SK-MEL-5 (cell line): ENCODE measurements at places on chromosomes 2 and 18. TPM values are rescaled to one million over a fixed set of nuclear protein-coding genes. Genes with fewer than 3 reads are reported as not detected.

- no peak for DNase-seq
Measured at GRCh38 chr2:152054593-152054992, 44.3 kb downstream of the CACNB4 start.

GRCh38 chr2:197255543-197255942 is 55.0 kb downstream of the ANKRD44 start:
- DNase-seq: no peak

DNA sequence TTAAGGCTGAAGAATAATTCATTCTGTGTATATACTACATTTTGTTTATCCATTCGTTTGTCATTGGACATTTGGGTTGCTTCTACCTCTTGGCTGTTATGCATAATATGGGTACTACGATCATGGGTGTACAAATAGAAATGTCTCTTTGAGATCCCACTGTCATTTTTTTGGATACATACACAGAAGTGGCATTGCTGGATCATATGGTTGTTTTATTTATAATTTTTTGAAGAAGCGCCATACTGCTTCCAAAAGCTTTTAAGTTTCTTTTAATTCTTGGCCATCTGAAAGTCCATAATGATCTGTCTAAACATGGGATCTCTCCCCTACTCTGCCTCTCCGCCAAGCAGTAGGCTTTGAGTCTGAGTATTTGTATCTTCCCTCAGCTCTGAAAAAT is 18.6 kb downstream of the PPM1B start:
- DNase-seq: no peak

CFAP65 gene
- 0.16 and 0.24 TPM in 2 replicates for total RNA-seq

- no peak for DNase-seq
Measured at GRCh38 chr18:72768681-72769229, 99.0 kb downstream of the NETO1 start.

MC5R gene
- total RNA-seq: not detected in 2 replicates

DNA sequence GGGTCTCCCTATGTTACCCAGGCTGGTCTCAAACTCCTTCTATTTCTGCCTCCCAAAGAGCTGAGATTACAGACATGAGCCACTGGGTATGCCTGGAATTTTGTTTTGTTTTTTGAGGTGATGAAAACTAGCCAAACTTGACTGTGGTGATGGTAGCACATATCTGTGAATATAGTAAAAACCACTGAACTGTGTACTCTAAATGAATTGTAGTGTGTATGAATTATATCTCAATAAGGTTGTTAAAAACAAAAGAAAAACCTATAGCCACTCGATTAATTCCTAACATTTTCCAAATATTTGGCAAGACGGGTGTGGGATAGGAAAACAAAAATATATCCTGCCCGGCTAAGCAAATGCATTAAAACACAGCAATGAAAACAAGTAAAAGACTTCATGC is 1302.3 kb upstream of the CHAC2 start:
- no peak for DNase-seq

- DNase-seq: no peak
Measured at GRCh38 chr2:57598551-57598950, 448.1 kb upstream of the VRK2 start.

- no peak for DNase-seq
Measured at GRCh38 chr2:212314680-212315079, 223.9 kb downstream of the ERBB4 start.

GRCh38 chr2:231187736-231188505 is 10.5 kb upstream of the ARMC9 start:
- DNase-seq: no peak

DNA sequence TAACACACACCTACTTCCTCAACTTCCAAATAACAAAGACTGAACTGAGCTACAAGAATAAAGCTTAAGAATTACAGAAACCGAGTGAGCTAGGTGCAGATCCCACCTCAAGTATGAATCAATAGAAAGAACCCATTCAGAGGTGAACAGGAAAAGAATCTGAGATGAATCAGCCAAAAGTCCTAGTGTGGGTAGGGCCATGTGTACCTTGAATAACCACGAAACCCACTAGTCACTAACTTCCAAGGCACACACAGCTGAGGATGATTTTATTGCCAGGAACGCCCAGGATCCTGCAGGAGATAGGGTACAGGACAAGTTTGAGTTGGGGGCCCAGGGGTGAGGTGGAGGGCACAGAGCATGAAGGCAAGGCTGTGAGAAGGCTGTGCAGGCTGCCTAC is 99.7 kb upstream of the REG3A start:
- DNase-seq: no peak

- no peak for DNase-seq
Measured at GRCh38 chr2:137420744-137421143, 543.5 kb upstream of the HNMT start.

GCG gene
- total RNA-seq: not detected in 2 replicates

DNA sequence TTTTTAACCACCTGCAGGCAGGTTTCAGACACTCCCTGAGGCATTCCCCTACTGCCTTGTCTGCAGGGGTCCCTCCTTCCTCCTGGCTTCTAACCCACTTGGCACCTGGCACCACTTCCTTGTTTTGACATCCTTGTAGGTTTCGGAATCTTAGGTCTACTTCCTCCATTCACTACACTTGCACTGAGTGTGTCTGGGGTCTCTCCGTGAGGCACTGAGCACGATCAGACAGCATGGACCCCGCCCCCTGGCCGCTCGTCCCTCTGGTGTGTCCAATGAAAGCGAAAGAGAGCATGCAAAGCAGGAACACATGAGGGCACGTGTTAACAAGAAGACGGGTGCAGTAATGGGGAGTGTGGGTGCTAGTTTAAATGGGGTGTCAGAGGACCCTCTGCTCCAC is 63.8 kb downstream of the HAUS1 start:
- no peak for DNase-seq

DNA sequence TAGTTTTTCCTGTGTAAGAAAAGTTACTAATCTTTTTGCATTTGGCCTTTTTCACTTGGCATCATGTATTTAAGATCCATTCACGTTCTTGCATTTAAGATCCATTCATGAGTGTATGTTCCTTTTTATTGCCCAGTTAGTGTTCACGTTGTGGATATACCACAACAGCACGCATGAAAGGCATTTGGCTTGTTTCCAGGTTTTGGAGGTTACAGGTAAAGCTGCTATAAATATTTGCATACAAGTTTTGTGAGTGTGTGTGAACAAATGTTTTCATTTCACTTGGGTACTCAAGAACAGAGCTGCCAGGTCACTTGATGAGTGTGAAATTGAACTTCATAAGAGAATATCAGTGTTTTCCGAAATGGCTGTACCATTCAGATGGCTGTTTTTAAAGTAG is 121.2 kb downstream of the CCBE1 start:
- DNase-seq: no peak

DNA sequence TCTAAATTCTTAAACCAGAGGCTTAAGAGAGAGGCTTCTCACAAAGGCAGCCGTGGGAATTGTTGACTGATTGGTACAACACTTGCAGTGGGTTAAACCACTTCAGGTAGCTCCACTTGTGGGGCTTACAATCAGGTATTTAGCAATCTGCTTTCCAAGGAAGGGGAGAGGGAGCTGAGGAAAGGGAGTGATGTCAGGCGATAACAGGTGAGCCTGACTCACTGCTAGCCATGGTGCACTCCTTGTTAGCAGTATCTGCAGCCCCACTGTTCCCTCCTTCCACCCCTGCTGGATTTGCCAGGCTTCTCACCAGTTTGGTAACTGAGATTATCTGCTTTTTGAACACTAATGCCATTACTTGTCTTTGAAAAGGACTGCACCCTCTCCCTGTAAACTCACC is 1056.7 kb upstream of the FANCL start:
- DNase-seq: no peak

DNA sequence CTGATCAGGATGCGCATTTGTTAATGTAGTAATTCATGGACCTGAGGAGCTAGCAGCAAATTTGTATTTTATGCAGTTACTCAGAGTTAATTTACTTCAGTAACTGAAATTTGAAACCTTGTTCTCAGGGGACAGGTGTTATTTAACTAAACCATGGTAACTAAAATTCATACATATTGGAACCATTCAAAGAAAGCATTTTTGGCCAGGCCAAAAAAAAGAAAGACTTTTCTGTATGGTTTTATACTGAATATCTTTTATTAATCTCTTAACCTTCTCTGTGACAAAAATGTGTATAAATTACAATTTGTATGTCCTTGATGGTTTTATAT is 4.4 kb upstream of the KLHL23 start:
- DNase-seq: no peak

IL37 gene
- not detected in 2 replicates for total RNA-seq

DNA sequence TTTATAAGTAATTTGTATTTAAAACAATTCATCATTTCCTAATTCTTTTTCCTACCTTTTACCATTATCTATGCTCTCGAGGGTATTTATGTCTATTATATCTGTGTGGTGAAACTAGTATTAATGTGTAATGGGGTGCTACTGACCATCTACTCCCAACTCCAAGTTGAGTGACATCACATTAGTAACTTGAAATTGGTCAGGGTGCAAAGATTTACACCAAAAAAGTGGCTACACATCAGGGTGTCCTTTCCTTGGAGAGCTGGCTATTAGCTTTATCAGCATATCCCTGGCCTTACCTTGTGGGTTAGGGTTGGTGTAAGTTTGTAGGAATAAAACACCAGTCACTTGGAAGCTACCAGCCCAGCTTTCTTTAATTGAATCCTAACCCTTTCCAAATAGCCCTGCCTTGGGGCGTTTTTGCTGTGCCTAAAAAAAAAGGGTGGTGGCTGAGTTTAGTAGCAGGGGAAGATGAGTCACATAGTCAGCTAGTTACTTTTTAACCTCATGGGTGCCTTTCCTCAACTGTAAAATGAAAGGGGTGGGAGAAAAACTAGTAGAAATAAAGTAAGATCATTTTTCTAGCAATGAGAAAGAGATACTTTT is 14.0 kb downstream of the ANXA4 start:
- DNase-seq: peak; percentile 89

GRCh38 chr2:157413326-157414035 is 30.4 kb downstream of the CYTIP start:
- DNase-seq: no peak

DNA sequence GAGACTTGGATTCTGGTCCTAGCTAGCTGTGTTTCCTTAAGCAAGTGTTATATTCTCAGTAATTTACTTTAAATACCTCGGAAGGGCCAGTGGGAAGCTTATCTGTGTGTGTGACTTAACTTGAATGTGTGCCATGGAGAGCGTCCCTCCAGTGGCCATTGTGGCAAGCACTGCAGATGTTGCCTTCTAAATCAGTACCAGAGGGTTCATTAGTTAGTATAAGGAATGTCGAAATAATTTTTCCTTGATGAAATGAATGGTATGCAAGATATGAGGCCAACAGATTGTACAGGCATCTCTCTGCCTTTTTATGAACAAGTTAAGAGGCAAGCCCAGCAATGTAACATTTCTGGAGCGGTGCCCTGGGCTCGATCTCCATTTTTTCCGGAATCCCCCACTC is 52.0 kb downstream of the FBXO36 start:
- DNase-seq: no peak

GRCh38 chr2:48391616-48392015 is 138.3 kb upstream of the STON1 start:
- no peak for DNase-seq

GRCh38 chr18:612156-612555 is 15.4 kb downstream of the CLUL1 start:
- no peak for DNase-seq

HADHA gene
- 360 and 366 TPM in 2 replicates for total RNA-seq

OTX1 gene
- total RNA-seq: 1.2 and 1.9 TPM in 2 replicates

DNA sequence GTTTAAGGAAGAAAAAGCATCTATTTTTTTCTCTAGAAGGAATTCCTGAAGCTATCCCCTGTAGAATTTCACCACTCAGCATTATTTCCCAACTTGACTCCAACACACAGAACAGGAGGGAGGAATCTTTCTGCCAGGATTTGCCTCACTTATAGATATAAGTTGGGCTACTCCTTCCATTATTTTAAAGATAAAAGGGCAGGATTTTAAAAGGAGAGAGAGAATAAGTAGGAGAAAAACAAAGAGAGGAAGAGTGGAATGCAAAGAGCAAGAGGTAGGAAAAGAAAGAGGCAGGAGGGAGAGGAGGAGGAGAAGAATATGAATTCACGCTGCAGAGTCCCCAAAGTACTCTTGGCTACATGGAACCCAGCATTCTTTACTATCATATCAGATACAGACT is 182.5 kb downstream of the TCF4 start:
- DNase-seq: no peak

ATP9B gene
- 6.7 and 6.8 TPM in 2 replicates for total RNA-seq

SLC16A14 gene
- total RNA-seq: not detected in 2 replicates

DNA sequence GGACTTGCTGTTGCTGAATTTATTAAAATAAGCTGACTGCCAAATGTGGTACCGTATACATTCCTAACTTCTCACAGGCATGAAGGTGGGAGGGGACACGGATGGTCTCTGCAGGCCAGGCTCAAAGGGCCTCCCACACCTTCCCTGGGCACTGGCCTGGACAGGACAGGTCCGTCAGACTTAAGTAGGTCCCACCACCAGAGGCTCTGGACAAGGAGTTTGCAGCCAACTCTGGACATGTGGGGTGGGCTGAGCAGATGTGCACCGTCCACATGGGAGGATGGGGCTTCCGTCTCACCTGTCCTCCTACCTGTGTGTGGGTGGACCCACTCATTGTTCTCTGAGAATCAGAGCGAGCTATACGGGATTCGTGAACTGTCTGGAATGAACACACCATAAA is 8.2 kb downstream of the ODC1 start:
- no peak for DNase-seq

GRCh38 chr2:47528874-47529273 is 125.9 kb downstream of the MSH2 start:
- DNase-seq: no peak

GRCh38 chr2:72934683-72935610 is 17.6 kb downstream of the EMX1 start:
- peak; percentile 49 for DNase-seq

MCFD2 gene
- 182 and 193 TPM in 2 replicates for total RNA-seq

DNA sequence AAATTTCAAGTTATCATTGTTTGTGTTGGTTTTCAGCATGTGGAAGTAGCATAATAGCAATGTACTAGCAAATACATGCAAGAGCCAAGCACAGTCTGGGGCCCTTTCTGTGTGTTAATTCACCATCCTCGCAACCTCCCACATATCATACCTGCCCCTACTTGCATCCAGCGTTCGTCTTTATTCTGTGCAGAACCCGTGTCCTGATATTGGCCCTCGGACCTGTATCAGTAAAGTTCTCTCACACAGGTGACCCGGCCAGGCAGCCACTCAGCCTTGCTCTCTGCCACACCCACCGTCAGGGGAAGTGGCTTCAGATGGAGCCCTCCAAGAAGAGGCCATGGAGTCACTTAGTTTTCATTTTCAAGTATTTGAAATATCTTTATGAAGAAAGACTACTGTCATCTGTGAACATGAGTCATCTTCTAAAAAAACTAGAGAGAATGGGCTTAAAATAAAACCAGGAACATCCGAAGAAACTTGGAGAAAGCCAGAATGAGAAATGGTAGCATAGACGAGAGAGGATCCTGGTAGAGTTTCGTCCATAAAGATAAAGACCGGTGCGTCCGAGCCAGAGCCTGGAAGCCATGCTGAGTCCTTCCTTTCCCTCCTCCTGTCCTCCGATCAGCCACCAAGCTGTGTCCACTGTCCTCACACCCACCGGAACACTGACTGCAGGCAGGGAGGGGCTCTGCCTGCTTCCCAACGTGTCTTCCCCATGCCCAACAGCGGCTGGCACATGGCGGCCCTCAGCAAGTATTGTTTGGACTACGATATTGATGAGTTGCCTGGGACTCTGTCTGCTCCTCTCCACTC is 57.3 kb upstream of the RPL31 start:
- no peak for DNase-seq

GRCh38 chr2:17822445-17823117 is 6.3 kb downstream of the MSGN1 start:
- DNase-seq: peak; percentile 30
